CD4-positive, alpha-beta T cell treated with Interleukin-4 for 1 hour (primary cell): ENCODE measurements at places on chromosomes 5 and 9.

DNA sequence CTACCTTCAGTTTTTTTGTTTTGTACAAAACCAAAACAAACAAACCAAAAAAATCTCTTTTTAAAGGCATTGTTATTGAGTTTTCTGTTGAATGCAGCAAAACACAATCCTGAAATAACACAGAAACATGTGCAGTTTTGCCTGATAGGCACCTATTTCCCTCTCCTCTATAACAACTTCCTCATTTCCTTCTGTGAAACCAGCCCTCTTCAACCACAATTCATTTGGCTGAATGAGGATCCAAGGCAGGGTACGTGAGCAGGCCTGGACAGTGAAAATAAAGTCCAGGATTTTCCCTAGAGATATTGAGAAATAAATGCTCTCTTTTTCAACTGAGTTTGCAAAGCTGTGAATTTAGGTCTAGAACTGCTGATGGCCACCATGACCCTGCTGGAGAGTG lies 134.8 kb upstream of the LARP1 start:
- no peak for DNase-seq

DNA sequence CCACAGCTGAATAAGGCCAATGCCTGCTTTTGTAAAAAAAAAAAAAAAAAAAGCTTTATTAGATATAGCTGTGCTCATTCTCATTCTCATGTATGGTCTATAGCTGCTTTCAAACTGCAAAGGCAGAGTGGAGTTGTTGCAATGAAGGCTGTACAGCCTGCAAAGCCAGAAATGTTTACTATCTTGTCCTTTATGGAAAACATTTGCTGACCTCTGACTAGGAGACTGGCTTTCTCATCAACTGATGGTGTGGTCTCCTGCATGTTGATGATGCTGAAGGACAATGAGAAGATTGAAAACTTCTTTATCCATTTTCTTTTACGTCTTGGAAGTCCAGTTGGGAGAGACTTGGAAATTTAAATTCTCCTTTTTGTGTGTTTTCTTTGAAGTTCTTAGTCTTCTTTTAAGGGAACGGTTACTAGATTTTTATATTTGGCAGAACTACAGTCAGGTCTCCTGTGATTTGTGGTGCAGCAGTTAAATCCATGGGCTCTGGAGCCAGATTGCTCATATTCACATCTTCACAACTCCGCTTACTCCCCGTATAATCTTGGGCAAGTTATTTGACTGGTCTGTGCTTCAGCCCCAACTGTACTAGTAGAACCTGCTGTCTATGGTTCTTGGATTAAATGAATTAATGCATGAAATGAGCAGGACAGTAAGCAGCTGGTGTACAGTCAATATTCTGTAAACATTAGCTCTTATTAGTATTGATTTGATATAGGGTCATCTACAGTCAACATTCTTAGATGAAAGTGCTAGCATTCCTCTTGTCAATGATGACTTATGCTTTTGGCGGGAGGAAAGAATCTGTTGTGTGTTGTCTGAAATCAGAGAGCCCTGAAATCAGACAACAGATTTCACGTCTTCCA lies 39.7 kb upstream of the BASP1 start:
- no peak for DNase-seq

DNA sequence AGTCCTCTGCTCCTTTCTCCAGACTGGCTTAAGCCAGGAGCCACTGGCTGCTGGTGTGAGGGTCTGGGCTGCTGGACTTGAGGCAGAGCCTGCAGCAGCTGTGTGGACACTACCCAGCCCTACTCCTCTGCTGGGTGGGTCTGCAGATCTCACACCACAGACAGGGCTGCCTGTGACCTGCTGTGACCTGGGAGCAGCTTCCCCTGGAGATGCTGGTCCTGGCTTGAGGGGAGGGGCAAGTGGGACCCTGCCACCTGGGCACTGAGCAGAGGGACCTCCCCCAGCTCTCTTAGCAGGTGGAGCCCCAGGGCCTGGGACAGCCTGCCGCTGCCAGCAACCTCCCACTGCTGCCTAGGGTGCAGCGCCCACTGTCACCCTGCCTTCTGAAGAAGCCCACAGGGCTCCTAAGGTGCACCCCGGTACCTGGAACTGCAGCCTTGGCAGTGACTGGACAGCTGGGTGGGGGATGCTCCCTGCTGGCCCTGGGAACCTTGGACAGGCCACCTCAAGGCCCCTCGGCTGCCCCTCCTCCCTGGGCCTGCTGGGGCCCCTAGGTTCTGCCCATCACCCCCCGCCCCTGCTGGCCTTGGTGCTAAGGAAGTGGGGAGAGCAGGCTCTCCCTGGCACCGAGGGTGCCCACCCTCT lies 9.1 kb downstream of the CACFD1 start:
- no peak for DNase-seq

DNA sequence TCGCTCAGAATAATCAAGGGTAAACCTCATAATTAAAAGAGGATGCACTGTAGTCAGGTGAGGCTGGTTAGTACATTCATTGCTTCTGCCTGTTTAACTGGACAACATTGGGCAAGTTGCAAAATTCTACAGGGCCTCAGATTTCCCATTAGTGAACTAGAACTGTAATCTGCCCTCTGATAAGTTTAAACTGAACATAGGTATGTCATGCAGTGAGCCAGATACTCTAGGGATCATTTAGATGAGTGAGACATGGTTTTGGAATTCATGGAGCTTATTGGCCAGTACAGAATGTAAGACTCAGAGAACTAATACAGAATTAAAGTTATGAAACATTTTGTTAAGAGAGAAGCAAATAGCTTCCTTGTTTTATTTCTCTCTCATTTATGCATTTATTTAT lies 35.9 kb downstream of the RNF44 start:
- DNase-seq: no peak

- no peak for DNase-seq
Measured at GRCh38 chr5:109275919-109276318, 133.9 kb downstream of the PJA2 start.

- DNase-seq: no peak
Measured at GRCh38 chr5:135064235-135064570, 30.2 kb upstream of the PITX1 start.

DNA sequence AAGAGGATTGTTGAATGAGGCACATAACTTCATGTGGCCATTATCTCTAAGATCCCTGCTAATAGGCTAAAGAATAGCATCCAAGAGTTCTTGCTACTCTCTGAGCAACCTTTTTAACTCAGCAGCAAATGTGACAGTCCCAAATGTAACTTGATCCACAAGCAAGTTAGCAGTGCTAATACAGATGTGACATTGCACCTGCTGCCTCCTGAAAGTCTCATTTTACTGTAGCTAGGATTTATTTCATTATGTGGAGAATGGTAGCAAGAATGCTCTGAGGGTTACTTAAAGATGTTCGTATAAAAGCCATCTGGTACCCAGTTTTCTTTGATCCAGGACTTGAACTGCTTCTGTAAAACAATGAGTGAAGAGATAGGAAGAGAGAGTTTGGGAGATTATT lies 45.8 kb downstream of the CDH10 start:
- no peak for DNase-seq

GRCh38 chr5:179485845-179486575 lies 64.3 kb upstream of the RUFY1 start:
- no peak for DNase-seq

DNA sequence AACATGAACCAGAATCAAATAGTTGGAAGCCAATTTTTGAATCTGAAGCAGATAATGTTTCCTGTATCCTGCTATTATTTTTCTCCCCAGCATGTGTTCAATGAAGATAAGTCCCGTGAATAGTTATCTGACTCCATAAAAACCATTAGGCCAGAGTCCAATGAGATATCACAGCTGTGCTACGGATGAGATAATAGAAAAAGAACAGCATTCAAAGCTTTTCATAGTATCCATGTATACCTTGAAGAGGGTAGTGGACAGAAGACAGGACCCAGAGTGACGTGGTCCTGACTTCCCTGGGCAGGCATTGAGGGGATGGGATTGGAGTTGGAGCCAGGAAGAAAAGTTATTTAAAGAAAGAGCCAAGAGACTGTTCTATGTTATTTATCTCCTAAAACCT lies 50.7 kb upstream of the C6 start:
- no peak for DNase-seq
